ENCODE measurements at places on chromosomes 7 and 10.
A peak's percentile ranks its signal among the peaks of the same experiment; 100 is the strongest.

- no peak for DNase-seq
These were observed 213.5 kb downstream of the GPAM start for GRCh38 chr10:111970111-111970510.

DNA sequence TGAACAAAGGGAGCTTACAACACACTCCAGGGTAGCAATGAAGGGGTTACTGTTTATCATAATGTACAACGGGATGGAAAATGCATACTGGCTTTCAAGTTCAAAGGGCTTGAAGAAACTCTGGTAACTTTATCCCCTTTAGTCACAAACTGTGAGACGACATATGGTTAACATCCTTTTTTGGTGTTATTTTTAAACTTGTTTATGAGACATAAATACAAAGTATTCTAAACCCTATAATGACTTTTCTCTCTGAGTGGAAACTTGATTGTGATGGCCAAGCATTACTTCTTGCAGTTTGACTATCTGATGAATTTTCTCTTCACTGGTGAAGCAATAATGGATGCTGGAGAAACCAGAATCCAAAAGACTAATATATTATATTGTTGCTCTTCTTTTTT is 62.0 kb upstream of the SEMA3A start:
- no peak for DNase-seq

- no peak for DNase-seq
These were observed 130.3 kb downstream of the BICC1 start for GRCh38 chr10:58642916-58643428.

GRCh38 chr10:62726142-62726541 is 78.4 kb upstream of the ADO start:
- DNase-seq, result peak; percentile 17

GRCh38 chr7:126398285-126398684 is 854.5 kb downstream of the GRM8 start:
- DNase-seq, result no peak

GRCh38 chr7:42662862-42663261 is 249.0 kb downstream of the C7orf25 start:
- no peak for DNase-seq

GRCh38 chr10:53487019-53487983 is 714.7 kb upstream of the MBL2 start:
- DNase-seq, result no peak

- no peak for DNase-seq
These were observed 139.9 kb downstream of the KCNMA1 start for GRCh38 chr10:77497748-77498147.

DNA sequence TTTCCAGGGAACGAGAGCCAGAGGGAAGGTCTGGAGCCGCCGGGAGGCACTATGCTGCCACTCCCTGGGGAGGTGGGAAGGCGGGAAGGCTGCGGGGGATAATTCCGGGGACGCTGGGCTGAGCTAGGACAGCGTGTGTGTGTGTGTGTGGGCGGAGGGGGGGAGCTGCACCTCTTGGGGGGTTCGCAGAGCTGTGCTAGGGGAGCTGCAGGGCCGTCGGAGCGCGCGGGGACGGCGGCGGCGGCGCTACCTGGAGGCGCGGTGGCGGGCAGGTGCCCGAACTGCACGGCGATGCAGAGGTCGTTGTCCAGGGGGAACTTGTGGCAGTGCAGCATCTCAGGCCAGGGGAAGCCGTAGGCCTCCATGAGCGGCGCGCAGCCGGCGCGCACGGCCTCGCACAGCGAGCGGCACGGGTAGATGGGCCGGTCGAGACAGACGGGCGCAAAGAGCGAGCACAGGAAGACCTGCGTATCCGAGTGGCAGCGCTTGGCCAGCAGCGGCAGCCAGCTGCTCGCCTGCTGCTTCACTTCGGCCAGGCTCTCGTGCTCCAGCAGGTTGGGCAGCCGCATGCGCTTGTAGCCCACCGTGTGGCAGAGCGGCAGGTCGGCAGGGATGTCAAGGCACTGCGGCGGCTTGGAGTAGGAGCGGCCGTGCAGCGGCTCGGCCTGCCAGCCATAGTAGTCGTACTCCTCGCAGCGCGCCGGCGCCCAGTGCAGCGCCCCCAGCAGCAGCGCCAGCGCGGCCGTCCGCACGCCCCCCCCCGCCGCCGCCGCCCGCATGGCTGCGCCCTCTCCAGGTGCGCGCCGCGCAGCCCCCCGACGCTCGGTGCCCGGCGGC is 526 bp downstream of the SFRP5 start:
- no peak for DNase-seq

GRCh38 chr10:100483876-100484666 is 21.3 kb downstream of the WNT8B start:
- DNase-seq, result no peak

GRCh38 chr7:114047889-114048288 is 129.1 kb upstream of the PPP1R3A start:
- DNase-seq, result peak; percentile 8

- no peak for DNase-seq
These were observed 161.1 kb downstream of the FAM107B start for GRCh38 chr10:14613588-14613920.

- DNase-seq, result no peak
These were observed 30.7 kb upstream of the ACSL5 start for GRCh38 chr10:112343056-112343806.

DNA sequence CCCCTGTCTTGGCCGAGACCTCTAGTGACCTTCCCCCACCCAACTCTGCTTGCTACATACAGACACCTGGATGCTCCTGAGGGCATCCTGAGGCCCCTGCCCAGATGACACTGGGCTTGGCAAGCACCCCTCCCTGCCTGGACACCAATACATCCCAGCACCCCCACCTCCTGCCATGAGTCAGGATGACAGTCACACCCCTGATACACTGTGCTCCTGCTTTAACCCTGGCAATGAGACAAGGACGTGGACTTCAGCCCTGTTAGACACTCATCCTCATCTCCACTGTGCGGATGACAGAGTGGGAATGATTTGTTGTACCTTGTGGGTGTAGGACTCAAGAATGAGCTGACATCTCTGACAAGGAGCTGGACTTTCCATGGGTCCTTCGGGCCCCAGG is 186.3 kb upstream of the ADCY1 start:
- no peak for DNase-seq

GRCh38 chr7:157990226-157990880 is 597.3 kb downstream of the PTPRN2 start:
- no peak for DNase-seq

- DNase-seq, result peak; percentile 65
These were observed 41.8 kb upstream of the HYCC1 start for GRCh38 chr7:23055582-23056178.

GRCh38 chr10:90889636-90890035 is 17.9 kb downstream of the RPP30 start:
- DNase-seq, result no peak

- DNase-seq, result no peak
These were observed 16.2 kb upstream of the AGK start for GRCh38 chr7:141534757-141535737.

GRCh38 chr7:14685167-14685566 is 217.4 kb downstream of the DGKB start:
- DNase-seq, result no peak

GRCh38 chr10:17647326-17647725 is 3.4 kb downstream of the STAM start:
- no peak for DNase-seq

DNA sequence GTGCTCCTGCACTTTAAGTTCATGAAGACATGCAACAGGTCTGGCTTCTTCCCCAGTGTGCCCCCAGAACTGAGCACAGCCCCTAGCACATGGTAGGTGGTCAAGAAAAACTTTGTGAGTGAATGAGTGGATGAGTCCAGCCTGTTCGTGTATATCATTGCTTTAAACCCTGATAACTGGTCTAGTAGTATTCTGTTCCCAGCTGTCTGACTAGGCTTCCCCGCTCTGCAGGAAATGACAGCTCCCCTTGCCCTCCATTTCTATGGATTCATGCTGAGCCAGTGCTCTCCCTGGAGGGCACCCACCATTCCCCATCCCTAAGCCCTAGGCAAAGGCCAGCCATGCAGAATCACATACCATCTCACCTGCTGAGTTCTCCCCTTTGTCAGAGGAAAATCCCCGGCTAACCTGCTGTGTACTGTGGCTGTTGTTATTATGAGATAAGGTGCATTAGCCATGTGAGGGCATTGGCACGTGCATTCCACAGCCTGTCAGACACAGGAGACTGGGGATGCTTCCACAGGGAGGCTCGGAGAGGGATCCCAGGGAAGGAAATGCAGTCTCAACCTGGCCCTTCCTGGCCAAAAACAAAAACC is 698.9 kb downstream of the GRID1 start:
- no peak for DNase-seq

DNA sequence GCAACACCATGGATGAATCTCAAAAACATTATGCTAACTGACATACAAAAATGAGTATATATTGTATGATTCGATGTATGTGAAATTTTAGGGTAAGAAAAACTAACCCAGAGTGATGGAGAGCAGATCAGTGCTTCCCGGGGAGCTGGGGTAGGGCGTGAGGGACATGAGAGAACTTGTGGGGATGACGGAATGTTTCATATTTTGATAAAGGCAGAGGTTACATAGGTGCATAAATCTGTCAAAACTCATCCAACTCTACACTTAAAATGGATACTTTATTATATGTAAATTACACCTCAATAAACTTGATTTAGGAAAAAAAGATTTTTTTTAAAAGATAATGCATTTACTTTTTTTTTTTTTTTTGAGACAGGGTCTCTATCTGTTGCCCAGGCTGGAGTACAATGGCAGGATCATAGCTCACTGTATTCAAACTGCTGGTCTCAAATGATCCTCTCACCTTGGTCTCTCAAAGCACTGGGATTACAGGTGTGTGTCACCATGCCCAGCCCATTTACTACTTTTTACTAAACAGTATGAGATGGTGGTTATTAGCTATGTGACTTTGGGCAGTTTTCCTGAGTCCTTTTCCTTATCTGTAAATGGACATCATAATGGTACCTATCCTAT is 13.7 kb downstream of the RHEB start:
- DNase-seq, result no peak

DNA sequence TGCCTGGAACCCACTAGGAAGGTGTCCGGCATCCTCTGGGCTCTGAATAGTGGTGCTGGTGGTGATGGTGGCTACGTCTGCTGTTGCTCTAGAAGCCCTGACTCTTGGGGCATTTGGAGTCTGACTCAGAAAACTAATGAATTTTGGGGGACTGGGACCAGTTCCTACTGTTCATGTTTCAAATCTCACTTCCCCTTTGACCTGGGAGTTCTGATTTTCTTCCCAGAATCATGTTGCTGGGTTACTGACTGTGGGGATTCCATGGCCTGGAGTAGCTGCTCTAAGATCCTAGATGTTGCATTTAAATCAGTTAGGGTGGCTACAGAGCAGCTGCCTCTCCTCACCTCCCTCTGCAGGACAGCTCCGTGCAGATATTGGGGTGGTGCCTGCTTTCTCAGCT is 3.2 kb downstream of the TSPAN33 start:
- DNase-seq, result no peak

DNA sequence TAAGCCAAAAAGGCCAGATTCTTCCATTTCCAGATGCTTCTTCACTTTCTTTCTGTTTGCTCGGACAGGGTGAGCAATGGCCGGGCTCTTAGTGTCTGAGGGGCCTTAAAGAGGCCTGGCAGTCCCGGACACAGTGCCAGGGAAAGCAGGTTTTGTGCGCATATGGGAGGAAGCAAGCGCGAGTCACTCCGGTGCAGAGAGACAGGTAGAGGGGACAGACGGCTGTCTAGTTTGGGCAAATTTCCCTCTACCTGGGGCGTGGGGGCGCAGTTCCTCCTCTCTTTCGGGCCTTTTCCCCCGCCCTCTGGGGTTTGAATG is 4.7 kb downstream of the NEUROD6 start:
- DNase-seq, result no peak

DNA sequence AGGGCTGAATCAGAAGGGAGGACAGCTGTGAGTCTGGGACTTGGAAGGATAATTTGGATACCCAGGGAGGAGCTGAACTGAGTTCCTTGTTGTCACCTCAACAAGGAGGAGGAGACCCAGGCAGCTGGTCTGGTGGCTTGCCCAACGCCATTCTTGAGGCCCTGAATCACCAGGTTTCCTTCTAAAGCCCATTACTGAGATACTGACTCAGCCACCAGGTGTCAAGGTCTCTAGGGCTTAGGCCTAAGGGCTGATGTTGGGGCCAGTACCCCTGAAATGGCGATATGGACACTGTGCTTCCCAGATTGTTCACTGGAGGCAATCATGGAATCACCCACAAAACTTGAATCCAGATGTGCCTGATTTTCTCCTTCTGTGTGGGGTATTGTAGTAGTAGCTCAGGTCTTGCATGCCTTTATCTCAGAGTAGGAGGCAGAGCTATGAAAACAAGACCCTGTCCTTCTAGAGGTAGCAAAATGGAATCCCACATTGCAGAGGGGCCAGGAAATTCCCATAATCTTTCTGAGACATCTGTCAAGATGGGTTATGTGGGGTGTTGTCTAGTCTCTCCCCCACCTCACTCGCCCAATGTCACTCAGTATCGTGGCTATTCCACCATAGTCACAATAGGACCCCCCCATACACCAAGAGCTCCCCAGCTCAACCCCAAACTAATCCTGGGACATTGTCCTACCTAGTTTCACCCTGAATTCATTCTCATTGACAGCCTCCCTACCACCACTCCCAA is 1.8 kb upstream of the ATG9B start:
- no peak for DNase-seq

- DNase-seq, result no peak
These were observed 76.6 kb downstream of the NRBF2 start for GRCh38 chr10:63209705-63210104.

- no peak for DNase-seq
These were observed 4.8 kb downstream of the PALS2 start for GRCh38 chr7:24578052-24578451.
